GM04504 (cell line): ENCODE measurements at places on chromosomes 1 and 21.

GRCh38 chr21:45555557-45556301 is 13.5 kb upstream of the SLC19A1 start:
- peak; percentile 79 for DNase-seq

DNA sequence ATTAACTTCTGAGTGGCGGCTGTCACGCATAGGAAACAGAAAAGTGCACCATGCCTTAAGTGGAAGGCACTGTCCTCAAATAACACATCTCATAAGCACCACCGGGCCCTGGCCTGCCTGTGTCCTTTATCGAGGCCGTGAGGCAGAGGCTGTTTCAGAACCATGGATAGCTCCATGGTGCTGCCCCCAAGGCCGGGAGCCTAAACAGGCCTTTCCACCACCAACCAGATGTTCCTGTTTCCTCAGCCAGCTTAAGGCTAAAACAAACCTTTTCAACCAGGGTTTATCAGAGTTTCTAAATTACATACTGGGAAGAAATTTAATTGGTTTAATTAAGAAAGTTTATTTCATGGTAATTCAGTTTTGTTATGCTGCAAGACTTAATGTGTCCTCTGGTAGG is 114.4 kb downstream of the DMRTA2 start:
- DNase-seq, result no peak

DNA sequence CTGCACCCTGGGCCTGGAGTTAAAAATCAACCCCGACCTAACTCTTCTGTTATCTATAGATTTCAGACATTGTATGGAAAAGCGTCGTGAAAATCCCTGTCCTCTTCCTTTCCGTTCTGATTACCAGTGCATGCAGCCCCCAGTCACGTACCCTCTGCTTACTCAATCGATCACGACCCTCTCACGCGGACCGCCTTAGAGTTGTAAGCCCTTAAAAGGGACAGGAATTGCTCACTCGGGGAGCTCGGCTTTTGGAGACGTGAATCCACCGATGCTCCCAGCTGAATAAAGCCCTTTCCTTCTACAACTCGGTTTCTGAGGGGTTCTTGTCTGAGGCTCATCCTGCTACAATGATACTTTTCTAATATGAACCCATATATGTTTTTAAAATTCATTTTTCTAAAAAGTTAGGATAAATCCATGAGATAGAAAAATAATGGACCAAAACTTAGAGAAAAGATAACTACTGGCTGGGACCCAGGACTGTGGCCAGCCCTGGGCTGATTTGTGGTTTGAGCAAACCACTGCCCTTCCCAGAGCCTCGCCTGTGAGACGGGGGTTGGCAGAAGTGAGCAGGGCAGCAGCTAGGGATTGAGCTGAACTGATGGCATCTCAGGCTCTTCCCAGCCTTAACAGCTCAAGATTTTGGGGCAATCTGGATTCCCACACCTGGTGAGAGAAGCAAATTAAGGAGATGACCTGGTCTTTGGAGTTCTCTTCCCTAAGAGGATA is 5.0 kb downstream of the UQCRHL start:
- no peak for DNase-seq

DNA sequence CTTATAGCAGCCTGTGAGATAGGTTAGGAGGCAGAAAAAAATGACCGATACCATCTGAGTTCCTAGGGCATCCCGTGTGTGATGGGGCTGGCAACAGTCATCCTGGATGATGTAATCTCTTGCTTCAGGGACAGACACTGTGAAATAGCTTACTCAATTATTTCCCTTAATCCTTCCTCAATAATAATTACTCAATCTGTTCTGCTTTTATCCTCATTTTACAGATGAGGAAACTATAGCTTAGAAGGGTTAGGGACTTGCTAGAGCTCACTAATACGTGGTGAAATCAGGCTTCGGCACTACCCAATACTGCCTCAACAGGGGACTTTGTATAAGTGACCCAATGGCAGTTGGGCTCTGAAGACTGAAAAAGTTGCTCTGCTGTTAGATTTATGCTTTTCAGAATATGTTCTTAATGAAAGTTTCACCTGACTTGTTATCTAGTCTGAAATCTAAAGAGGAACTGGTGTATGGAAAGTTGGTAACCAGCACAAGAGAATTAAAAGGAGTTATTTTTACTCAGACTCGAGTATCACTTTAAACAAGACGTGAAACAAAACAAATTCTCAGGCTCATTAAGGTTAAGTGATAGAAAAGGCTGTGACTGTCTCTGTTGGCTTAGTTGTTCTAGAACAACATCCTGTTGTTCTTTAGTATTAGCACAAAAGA is 14.4 kb downstream of the CD55 start:
- no peak for DNase-seq

GRCh38 chr1:22052115-22053016 is at the start of gene CDC42:
Gene CDC42 (plus strand): TSS chr1:22052709. CDS start chr1:22078479, 25,770 bp downstream.
- DNase-seq, result peak; percentile 88

DNA sequence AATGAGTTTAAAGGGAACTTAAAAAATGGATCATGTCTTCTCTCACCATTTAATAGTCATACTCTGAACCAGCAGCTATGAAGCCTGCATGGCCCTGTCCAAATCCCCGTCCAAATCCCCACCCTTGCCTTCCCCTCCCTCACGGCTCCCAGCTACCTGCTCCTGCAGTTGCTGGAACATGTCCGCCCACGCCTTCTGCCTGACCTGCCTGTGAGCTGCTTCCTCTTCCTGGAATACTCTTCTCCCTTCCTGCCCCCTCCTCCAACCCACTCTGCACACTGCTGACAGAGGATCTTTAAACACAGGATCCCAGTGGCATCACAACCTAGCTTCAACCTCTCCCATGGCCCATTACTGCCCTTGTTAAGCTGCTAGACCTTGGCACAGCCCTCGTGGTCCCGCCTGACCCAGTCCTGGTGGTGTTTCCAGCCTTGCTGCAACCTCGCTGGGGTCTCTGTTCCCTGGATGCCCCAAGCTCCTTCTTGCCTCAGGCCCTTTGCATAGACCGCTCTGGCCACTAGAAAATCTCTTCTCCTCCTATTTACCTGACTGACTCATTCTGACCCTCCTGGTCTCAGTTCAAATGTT is 118.3 kb downstream of the PTPRU start:
- DNase-seq, result no peak

DNA sequence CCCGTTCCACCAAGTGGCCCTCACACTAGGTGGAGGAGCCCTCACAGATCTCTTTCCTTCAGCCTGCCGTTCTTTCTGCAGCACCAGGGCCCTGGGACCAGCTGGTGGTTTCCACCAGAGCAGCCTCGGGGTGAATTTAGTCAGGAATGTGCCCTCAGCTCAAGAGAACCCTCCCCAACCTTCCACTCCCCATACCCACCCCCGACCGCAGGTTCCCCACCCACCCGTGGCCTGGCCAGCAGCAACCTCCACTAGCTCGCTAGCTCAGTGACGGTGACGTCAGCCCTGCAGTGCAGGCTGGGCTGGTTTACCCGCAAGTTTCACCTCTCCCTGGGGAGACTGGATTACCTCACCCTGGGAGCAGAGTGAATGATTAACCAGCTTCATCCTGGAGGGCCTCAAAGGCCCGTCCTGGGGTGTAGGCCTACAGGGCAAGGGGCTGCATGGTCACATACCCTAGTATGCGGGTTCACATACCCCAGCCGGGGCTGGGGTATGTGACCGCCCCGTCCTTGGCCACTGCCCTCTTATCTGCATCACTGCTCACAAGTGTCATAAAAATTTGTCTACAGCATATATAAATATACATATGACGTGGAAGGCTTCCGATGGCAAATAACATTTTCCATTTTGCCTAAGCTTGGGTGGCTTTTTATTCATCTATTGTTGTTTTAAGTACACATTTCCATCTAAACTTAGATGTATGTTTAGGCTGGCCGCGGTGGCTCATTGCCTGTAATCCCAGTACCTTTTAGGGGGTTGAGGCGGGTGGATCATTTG is 24.5 kb downstream of the ELF3 start:
- peak; percentile 82 for DNase-seq

GRCh38 chr1:42432714-42433113 is 23.1 kb downstream of the ZMYND12 start:
- no peak for DNase-seq

GRCh38 chr1:6634371-6635052 is 9.8 kb downstream of the THAP3 start:
- DNase-seq, result no peak

GRCh38 chr21:29166323-29166722 is 35.9 kb downstream of the MAP3K7CL start:
- DNase-seq, result no peak

- no peak for DNase-seq
Measured at GRCh38 chr1:152933196-152933595, 13.8 kb upstream of the SPRR5 start.

- DNase-seq, result no peak
Measured at GRCh38 chr1:248853663-248854375, 5.1 kb downstream of the ZNF692 start.

DNA sequence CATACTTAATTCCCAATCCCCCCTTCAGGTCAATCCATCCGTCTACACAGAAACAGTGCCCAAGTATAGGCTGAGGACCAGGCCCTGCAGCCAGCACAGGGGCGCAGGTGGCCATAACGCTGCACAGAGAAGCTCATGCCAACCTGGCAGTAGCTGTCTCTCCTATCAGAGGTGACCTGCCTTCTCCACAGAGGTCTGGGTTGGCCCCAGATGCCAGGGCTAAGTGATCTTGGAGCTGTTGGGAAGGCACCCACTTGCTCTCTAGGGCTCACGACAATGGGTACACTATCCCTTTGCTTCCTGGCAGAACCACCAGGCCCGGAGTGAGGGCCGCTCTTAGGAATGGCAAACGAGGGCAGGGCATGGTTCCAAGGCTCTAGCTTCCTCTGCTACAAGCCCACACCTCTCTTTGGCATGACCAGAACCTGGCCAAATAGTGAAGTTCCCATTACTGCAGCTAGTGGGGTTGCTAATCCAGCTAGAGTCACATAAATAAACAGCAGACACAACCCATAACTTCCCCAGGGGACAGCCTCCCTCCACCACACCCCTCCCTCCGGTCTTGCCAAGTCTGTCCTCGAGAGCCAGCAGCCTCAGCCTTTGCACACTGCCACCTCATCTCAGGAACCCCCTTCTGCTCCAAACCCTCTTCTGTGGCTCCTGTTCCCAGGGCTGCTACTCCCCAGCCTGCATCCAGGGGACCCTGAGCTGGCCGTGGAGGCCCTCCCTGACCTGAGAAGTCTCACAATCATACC is 113.0 kb downstream of the GLIS1 start:
- DNase-seq, result no peak

GRCh38 chr1:190679983-190680382 is 202.3 kb upstream of the BRINP3 start:
- DNase-seq, result no peak

GRCh38 chr1:33147997-33148314 is 33.9 kb downstream of the TRIM62 start:
- DNase-seq, result no peak

GRCh38 chr21:42535602-42536171 is 22.0 kb downstream of the SLC37A1 start:
- DNase-seq, result no peak

GRCh38 chr1:197685785-197686184 is 89.5 kb downstream of the DENND1B start:
- DNase-seq, result no peak

DNA sequence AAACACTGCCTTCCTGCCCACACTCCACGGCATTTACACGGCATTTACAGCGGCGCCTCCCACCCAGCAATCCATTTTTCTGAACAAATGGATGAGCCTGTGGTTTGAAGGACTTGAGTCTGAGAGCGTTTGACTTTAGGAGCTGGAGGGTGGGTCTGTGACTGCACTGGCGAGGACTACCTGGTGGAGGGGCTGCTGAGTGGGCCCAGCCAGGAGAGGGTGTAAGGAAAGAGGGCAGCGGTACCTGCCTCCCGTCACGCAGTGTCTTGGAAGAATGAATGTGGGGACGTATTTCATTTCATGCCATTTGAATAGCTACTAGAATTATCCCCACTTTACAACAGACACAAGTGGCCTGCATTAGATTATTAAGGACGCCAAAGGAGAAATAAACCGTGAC is 62.9 kb downstream of the B3GALT5 start:
- DNase-seq, result no peak

GRCh38 chr1:33426916-33427315 is 4.0 kb downstream of the PHC2 start:
- DNase-seq, result no peak

DNA sequence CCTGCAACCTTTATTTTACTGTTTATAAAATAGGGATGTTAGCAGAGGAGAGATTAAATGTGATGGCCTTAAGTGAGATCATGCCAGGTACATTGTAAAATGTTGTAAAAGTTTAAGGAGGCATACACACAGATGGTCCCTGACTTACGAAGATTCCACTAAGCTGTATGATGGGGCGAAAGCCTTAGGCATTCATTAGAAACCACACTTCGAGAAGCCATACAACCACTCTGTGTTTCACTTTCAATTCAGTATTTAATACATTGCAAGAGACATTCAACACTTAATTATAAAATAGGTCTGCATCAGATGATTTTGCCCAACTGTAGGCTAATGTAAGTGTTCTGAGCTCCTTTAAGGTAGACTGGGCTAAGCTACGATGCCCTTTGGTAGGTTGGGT is 3.7 kb downstream of the SMPDL3B start:
- no peak for DNase-seq

DNA sequence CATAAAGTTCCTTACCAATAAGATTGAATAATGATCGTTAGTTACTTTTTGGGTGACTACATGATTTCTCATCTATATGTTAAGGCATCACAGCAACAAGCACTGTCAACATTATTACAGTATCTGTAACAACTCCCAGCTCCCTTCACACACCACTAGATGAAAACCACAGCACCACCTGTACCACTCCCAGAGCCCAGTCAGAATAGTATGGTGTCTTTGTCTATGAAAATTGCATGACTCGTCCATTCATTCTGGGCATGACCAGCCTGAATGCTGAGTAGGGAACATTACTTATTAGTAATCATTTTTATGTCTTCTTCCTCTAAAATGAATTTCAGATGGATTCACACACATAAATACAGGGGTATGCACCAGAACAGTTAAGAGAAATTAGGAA is 7.0 kb downstream of the OLFML2B start:
- no peak for DNase-seq

GRCh38 chr1:21254335-21254951 is 35.8 kb downstream of the ECE1 start:
- no peak for DNase-seq

- no peak for DNase-seq
Measured at GRCh38 chr1:243244432-243244841, 10.6 kb downstream of the CEP170 start.

GRCh38 chr1:175875556-175875955 is 132.2 kb upstream of the TNR start:
- DNase-seq, result no peak

DNA sequence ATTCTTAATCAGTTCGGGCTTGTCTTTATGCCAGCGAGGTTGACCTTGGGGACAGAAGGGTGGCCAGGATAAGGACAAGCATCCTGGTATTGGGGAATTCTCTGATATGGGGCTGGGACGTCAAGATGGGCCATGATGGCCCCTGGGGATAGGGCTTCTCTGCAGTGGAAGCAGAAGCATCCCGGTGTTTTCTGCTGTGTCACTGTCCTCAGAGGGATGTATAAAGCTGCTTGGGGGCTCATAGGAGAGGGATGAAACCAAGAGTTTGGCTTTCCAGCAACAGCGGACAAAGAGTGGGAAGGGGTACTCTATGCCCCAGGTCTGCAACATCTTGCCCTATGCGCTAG is 1.4 kb upstream of the ATP1B1 start:
- no peak for DNase-seq
